Thyroid gland (tissue), 4 donors: ENCODE measurements at places on chromosomes 1 and 21.

DNA sequence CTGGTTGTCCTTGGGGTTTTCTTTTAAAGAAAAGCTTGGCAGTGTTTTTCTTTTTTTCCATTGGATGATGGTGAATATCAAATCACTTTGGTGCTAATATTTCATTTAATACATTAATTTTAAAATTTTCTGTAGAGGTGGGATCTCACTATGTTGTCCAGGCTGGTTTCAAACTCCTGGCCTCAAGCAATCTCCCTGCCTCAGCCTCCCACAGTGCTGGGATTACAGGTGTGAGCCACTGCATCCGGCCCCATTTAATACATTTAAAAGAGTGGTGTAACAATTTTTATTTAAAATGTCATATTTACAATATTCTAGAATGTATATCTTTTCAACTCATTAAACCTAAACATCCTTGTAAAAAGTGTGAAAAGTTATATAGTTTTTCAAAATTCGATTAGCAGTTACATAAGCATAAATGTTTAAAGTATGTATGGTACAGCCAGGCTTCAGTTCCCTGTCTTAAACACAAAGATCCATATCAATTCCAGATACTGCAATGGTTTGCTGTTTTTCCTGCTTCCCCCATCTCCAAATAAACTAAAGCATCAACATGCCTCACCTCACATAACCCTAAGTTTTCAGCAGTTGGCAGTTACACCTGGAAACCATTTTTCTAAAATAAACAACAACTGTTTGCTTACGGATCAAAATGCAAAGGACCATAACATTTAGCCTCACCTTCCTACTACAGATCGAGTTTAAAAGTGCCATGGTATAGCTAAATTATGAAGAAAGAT lies 8.9 kb upstream of the LGALS8 start:
- DNase-seq, result no peak

DNA sequence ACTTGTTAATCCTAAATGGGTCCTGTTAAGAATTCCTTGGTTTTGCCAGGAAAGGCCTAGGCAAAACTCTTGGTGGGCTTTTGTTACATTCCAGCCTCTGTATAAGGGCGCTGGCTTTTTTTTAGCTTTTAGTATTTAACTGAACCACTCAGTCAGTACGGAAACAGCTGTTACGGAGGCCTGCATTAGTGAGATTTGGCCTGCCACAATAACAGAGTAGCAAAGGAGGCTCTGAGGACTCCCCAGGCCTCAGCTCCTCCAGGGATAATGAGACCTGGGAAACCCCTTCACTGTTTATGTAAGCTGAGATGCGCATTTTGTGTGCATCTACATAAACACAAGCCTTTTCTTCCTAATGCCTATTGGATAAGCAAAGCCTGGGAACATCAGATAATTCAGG lies 210.2 kb downstream of the APP start:
- DNase-seq, result no peak

DNA sequence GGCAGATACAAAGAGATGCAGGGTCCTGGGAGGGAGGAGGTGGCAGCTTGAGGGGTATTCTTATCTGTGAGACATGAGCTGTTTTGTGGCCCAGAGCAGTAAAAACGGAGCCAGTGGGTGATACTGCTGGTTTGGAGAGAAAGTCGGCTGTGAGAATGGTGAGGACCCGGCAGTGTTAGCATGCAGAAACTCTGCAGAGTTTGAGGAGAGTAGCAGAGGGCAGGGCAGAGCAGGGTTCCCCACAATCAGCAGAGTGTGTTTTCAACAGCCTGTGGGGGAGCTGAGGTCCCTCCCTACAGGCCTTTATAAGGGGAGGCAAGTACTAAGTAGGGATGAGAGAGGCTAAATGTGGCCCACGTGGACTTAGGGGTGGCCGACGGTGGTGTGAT lies 423 bp downstream of the SLAMF8 start:
- no peak for DNase-seq

- DNase-seq, result no peak
Observed at GRCh38 chr1:86377341-86377740, 18.8 kb downstream of the ODF2L start.

GRCh38 chr1:82179131-82179530 lies 378.4 kb downstream of the ADGRL2 start:
- DNase-seq, result no peak

DNA sequence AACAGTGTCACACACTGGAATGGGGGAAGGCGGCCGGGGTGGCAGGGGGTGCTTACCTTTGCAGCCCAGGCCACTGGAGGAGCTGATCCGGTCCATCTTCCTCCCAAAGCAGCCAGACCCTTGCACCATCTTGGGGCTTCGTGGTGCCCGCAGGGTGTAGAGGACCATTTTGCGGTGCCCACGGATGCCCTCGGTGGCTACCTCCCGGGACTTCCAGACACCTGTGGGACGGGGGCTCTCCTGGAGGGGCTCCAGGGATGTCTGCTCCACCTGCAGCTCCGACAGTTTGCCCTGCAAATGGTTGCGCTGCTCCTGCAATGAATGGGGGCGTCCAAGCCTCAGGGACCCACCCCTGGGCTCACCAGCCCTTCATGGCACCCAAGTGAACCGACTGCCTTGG lies 587 bp downstream of the NPPB start:
- no peak for DNase-seq

DNA sequence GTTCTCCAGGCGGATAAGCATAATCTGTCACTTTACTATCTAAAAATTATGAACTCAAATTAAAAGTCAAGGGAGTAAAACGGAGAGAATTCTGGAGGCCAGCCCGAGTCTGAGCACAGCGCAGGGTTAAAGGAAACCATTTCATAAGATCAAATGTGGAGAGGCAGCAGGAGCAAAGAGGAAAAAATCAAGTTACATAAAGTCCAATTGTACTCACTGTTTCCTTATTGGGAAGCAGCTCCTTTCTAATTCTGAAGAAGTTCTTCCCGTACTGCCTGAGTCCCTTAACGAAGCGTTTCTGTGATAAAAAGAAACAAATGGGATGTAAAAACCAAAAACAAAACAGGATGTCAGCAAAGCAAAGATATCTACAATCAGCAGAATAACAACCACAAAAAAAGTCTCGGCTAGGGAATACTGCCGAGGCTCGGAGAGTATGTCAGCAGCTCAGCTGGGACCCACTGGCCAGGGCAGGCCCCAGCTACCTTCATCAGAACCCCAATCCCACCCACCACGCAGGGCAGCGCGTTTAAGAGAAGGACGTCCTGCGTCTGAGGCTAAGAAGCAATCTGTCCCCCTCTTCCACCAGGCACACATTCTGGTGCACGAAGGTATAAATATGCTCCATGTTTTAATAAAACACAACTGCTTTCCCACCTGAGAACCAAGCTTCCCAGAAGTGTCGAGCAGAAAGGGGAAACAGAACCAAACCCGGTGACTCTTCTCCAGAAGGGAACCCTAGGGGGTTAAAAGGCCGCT lies 104.8 kb downstream of the SLC45A1 start:
- peak; percentile 31 for DNase-seq

GRCh38 chr1:244272471-244273261 lies 179.0 kb downstream of the ADSS2 start:
- DNase-seq, result peak; percentile 67

- no peak for DNase-seq
Observed at GRCh38 chr21:16310176-16310575, 580.4 kb downstream of the USP25 start.
